Activated naive CD4-positive, alpha-beta T cell treated with Interleukin-2 at 50 U/mL for 16 hours (primary cell): ENCODE measurements at places on chromosomes 2 and 18.

DNA sequence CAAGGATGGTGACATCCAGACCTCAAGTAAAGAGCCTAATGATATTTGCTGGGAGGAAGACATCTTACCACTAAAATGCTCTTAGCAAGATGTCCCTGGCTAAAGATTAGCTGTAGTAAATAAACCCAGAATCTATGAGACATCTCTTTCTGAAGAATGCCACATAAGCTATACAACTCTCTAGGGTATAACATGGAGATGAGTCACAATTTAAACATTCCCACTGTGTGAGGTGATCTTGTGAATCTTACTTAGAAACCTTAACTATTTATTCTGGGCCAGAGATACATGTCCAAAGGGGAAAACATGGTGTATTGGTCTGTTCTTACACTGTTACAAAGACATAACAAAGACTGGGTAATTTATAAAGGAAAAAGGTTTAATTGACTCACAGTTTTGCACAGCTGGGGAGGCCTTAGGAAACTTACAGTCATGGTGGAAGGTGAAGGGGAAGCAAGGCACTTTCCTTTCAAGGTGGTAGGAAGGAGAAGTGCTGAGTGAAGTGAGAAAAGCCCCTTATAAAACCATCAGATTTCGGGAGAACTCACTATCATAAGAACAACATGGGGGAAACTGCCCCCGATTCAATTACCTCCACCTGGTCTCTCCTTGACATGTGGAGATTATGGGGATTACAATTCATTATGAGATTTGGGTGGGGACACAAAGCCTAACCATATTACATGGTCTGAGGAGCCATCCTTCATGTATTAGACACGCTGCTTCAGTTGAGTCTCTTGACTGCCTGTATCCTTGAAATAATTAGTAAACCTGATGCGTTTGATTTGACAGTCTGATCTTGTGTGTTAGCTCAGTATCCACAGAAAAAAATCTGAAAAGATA lies 17.1 kb downstream of the KRCC1 start:
- no peak for DNase-seq

GRCh38 chr18:21912339-21913239 lies 172.0 kb downstream of the MIB1 start:
- no peak for DNase-seq

DNA sequence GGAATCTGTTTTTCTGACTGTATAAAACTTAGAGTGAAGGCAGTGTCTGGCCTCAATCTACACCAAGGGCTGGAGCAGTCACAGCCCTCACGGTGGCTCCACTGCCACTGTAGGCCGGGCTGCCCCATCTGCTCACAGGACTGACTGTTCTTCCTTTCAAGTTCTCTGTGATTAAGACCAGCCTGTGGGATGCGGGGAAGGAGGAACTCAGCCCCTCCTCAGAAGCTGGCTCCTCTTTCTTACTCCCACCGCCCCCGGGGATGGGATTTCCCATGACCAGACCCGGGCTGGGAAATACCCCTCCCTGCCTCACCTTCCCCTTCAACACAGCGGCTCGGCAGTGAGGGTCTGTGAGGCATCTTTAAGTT lies 106.0 kb downstream of the COPS8 start:
- DNase-seq = no peak

DNA sequence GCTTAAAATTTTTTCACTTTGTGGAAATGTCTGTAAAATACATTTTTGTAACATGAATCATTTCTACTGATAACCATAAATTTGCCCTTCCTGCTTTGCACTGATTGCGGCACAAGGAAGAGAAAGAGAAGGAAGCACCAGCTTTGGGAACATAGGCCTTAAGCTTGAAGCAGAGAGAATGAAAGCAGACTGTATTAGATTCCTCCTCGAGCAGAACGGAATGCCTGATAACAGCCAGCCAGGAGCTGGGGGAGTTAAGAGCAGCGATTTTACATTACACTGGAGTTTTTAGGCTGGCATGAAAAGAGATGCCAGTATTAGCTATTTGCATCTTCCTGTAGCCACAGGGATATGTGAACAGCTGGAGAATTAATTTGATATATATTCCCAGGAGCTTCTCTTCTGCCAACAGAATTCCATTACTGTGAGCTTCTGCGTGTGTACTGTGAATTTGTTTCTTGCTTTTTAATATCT lies 33.5 kb downstream of the CRIM1 start:
- no peak for DNase-seq

DNA sequence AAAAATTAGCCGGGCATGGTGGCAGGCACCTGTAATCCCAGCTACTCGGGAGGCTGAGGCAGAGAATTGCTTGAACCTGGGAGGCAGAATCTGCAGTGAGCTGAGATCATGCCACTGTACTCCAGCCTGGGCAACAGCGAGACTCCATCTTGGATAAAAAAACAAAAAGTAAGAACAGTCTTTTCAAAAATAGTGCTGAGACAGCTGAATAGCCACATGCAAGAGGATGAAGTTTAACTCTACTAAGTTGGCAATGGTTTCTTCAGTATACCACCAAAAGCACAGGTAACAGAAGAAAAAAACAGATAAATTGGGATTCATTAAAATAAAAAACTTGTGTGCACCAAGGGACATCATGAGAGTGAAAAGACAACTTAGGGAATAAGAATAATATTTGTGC lies 112.4 kb downstream of the HS6ST1 start:
- DNase-seq = no peak

- no peak for DNase-seq
Measured at GRCh38 chr2:192971981-192972380, 777.2 kb upstream of the TMEFF2 start.

- no peak for DNase-seq
Measured at GRCh38 chr2:111687911-111688310, 196.1 kb downstream of the ANAPC1 start.

DNA sequence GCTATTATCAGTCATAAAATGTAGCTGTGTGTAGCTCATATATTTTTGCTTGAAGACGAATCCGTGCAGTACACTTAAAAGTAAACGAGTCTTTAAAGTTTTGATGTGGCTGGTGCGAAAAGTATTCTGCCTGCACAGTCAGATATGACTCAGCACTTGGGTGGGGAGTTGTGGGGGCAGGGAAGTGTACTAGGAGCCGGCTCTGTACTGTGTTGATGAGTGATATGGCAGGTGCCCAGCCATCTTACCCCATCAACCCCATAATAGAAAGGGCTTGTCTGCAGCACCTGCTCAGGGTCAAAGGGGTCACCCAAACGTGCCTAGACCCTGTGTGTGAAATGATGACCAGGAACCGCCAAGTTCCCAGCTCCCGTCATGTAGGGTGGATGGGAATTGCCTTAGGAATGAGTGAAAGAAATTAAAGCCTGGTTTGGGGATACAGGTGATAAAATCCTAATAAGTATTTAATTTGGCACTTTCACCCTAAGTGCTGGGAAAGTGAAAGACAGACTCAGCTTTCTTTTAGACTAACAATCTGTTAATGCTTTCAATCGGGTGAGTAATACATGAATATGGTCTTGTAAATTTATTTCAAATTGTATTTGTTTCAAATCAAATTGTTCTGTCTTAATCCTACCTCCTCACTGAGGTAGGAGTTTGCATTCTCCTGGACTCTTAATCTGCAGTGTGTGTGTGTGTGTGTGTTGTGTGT lies 48.0 kb downstream of the BCL2L11 start:
- DNase-seq = peak; percentile 75

DNA sequence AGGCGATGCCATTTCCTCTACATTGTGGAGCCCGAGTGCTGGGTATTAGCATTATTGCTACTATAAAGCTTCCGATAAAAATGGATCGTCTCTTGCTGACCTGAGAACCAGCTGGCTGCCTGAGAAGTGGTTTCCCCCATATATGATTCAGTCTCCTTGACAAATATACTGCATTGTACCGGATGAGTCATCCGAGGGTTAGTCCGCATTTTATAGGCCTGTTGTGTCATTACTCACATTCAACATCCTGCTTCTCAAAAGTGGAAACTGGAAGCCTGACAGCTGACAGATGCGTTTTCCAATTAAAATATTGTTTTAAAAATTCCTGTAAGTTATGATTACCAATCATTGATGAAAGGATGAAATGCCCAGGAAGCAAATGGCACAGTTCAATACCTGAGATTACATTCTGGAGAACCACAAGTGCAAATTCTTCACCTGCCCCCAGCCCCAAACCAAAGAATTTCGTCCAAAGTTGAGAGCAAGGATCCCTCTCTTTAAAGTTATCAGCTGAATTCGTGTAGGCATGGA lies 65.7 kb downstream of the SPRED2 start:
- peak; percentile 26 for DNase-seq

GRCh38 chr18:23719634-23720201 lies 30.5 kb downstream of the LAMA3 start:
- DNase-seq = no peak

GRCh38 chr2:175442441-175442840 lies 260.9 kb upstream of the ATP5MC3 start:
- no peak for DNase-seq

DNA sequence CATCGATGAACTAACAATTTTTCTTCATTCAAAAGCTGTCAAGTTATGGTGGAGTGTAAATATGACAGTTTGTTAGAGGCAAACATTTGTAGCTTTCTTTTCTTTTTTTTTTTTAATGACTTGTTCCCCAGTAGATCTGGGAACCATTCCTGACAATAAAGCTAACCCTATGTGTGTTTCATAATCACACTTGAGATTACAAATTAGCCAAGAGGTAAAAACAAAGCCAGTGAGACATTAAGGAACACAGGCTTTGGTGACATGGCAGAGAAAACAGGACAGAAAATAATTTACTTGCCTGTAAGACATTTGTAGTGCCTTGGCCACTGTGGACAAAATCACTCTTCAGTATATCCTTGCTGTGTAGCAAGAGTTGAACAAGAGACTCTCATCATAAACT lies 135.9 kb downstream of the UBE2E3 start:
- no peak for DNase-seq

DNA sequence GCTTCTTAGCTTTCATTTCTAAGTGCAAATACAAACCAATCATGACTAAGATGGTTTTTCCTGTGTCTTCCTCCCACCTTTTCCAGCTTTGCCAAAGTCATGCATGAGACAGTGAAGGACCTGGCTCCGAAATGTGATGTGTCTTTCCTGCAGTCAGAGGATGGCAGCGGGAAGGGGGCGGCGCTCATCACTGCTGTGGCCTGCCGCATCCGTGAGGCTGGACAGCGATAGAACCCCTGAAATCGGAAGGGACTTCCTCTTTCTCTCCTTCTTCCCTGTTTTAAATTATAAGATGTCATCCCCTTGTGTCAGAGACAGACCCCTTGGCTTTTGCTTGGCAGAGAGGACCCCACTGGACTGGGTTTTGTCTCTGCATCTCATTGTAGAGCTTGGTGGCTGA lies 56.8 kb downstream of the HK2 start:
- DNase-seq = no peak

GRCh38 chr2:197628043-197628500 lies 47.3 kb downstream of the RFTN2 start:
- no peak for DNase-seq

GRCh38 chr2:176137252-176137580 lies 7.7 kb downstream of the HOXD8 start:
- DNase-seq = no peak

DNA sequence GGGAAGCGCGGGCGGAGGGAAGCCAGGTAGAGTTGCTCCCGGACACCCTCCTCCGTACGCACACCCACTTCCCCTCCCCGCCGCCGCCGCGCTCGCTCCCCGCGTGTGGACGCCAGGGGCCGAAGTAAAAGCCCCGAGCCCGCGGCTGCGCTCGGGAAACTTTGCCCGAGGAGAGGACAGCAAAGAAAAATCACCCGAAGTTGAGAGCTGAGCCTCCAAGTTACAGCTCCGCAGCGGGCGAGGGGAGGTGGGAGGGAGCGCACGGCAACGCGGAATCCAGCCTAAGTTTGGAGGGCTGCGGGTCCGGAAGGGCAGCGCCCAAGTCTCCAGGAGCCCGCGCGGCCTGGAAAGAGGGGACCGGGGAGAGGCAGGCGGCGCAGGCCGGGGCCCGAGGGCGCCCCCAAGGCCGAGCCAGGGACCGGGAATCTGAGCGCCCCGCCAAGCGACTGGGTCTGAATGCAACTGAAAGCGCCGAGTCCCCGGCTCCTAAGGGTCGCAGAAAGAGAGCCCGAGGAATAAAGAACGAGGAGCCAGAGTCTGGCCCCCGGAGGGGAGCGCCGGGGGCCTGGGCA lies 706 bp upstream of the BCL11A start:
- peak; percentile 2 for DNase-seq

GRCh38 chr2:21118302-21118920 lies 5.4 kb upstream of the TDRD15 start:
- no peak for DNase-seq
